ENCODE measurements at places on chromosomes 13 and 19.

DNA sequence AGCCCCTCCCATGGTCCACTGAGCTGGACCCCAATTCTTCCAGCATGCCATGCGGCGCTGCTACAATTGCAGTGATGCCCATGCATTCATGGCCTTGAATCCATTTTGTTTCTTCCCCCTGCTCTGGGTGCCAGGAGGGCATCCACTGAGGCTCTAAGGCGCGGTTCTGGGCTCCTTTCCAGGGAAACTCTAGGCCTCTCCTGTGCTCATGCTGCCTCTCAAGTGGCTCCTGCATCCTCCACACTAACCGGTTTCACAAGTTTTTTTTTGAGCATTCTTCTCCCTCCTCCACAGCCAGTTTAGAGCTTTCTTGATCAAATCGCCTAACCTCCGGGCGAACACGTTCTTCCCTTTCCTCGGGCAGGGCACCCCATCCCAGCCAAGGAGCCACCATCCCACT, 69.1 kb upstream of the FLT1 start:
- H3K27me3 ChIP-seq, result peaks cover 32% of the 10 kb centered on the region
- no peak overlapping the region for H3K4me3 ChIP-seq
- H3K27ac ChIP-seq, result no peak overlapping the region
- no peak for DNase-seq

- no peak overlapping the region for H3K4me3 ChIP-seq
- H3K27ac ChIP-seq, result no peak overlapping the region
- DNase-seq, result no peak
- peaks cover 15% of the 10 kb centered on the region for H3K36me3 ChIP-seq
These were observed 3.0 kb upstream of the WDFY2 start for GRCh38 chr13:51581148-51581820.

- peaks cover 47% of the 10 kb centered on the region for H3K4me1 ChIP-seq
- DNase-seq, result no peak
- peaks cover 1% of the 10 kb centered on the region for H3K36me3 ChIP-seq
- H3K27me3 ChIP-seq, result peaks cover 92% of the 10 kb centered on the region
These were observed 960 bp upstream of the GSX1 start for GRCh38 chr13:27791146-27791900.

- no peaks in the 10 kb centered on the region for H3K36me3 ChIP-seq
- H3K4me3 ChIP-seq, result no peak overlapping the region
- no peak overlapping the region for H3K27ac ChIP-seq
- DNase-seq, result no peak
- H3K27me3 ChIP-seq, result no peaks in the 10 kb centered on the region
- H3K4me1 ChIP-seq, result no peaks in the 10 kb centered on the region
These were observed 151.6 kb downstream of the ZNF486 start for GRCh38 chr19:20318616-20319015.

DNA sequence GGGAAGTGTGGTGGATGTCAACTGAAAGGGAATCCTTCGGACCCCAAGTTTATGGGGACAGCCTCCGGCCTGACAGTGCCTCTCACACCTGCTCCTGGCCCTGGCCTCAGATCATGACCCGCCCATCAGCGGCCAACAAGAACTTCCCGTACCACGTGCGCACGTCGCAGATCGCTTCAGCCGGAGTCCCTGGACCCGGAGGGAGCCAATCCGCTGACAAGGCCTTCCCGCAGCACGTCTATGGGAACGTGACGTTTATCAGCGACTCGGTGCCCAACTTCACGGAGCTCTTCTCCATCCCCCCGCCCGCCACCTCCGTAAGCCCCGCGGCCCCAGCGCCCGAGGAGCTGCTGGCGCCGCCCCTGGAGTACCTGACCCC, 2.0 kb upstream of the MEGF8 start:
- H3K27ac ChIP-seq, result no peak overlapping the region
- peaks cover 9% of the 10 kb centered on the region for H3K27me3 ChIP-seq
- no peak for DNase-seq
- H3K4me3 ChIP-seq, result no peak overlapping the region
- H3K4me1 ChIP-seq, result peaks cover 16% of the 10 kb centered on the region
- H3K36me3 ChIP-seq, result peaks cover 7% of the 10 kb centered on the region

- DNase-seq, result peak; percentile 63
- peaks cover 47% of the 10 kb centered on the region for H3K36me3 ChIP-seq
- H3K27ac ChIP-seq, result peak overlapping the region; percentile 100
- peaks cover 37% of the 10 kb centered on the region for H3K4me1 ChIP-seq
These were observed 26.7 kb upstream of the NANOS3 start for GRCh38 chr19:13849991-13850909.

- H3K4me3 ChIP-seq, result peak overlapping the region; percentile 76
- peaks cover 78% of the 10 kb centered on the region for H3K27me3 ChIP-seq
- no peak overlapping the region for H3K27ac ChIP-seq
- H3K4me1 ChIP-seq, result peaks cover 25% of the 10 kb centered on the region
These were observed 146.3 kb upstream of the ZNF536 start for GRCh38 chr19:30225676-30226463.

Measured in central memory CD8-positive, alpha-beta T cell (primary cell).